ENCODE measurements at places on chromosomes 5 and 9.

DNA sequence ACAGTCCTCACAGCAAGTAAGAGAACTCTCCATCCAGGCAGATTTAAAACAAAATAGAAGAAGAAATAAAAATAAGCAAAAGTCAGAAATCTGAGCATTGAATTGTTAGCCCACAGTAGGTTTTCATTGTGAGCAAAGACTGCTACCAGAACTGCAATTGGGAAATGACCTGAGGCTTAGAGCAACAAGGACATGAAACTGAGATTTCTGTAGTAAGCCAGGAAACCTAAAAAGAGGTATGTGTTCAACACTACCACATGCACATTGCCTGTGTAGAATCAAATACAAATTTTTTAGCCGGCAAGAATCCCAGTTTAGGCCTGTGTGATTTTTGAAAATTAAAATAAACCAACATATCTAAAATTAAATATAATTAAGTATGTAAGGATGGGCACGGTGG, 928.4 kb upstream of the WWC1 start:
- no peak for DNase-seq

DNA sequence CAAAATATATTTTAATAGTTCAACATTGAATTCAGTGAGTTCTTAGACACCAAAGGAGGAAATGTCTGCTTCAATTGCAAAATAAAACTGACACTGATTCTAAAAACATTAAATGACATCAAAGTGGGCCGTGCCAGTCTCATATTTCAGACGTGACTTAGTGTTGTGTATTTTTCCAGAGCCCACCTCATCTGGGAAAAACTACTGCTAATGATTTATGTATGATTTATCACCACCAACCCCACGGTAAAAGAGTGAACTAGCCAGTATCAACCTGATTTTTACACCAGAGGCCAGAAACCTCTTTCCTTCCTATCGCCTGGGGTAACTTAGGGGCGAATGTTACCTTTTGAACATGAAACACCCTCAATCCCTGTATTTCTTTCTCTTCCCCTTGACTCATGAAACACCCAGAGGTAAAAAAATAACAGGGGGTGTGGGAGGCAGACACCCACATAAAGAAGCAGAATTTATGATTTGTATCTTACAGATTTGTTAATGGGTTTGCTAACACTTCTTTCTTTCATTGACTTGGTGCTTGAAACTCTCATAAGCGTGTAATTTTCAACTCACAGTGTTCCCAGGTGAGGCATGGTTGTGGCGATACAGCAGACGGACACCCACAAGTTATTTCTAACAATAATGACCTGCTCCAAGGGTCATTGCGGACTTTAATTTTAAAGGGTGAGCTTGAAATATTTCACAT, 56.4 kb upstream of the FANCC start:
- no peak for DNase-seq

DNA sequence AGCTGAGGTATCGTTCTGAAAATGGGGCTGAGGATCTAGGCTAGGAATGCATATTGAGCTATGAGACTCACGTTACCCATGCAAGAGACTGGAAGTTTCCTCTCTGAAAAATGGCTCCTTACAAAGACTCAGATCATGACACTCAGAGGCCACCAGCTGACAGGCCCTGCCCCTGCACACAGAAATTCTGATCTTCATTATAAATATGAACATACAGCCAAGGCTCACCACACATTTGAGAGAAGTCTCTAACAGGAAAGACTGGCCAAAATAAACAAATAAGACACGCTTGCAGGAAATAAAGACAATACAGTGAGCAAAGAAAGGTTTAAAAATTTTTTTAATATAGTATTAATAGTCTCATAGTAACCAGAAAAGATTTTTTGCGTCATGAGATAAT, 365.9 kb downstream of the NFIB start:
- DNase-seq: no peak

GRCh38 chr9:84270847-84271530, 69.6 kb downstream of the SLC28A3 start:
- no peak for DNase-seq

GRCh38 chr5:67720162-67720772, 495.3 kb upstream of the PIK3R1 start:
- no peak for DNase-seq

DNA sequence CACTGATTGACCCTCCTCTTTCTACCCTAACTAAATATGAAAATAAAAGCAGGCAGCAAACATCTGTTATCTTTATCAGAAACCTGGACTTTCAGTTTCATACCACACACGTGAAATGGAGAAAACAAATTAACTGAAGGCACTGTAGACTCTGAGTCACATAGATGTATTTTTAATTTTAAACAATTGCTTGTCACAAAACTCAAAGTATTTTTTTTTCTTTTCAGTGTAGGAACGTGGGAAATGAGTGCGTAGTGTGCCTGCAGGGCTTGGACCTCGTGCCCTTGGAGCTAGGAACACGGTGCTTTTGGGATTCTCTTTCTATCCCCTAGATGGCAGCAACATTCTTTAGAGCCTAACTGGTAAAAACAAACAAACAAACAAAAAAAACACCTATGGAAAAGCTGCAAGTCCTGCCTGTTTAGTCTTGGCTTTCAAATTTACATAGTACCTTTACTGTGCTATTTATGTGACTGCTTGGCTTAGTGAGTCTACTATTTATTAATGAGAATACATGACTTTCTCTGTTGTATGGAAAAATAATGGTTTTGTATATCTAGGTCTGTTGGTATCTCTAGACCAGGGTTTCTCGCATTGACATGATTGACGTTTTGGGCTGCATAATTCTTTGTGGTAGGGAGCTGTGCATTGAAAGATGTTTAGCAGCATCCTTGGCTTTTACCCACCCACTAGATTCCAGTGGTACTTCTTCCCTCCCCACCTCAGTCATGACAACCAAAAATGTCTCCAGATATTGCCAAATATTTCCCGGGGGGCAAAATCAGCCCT, 16.8 kb upstream of the ACTBL2 start:
- DNase-seq: peak; percentile 54

GRCh38 chr5:17012289-17012688, 76.2 kb upstream of the MYO10 start:
- DNase-seq: no peak
